ENCODE measurements at places on chromosomes 2 and 18. TPM values are rescaled to one million over a fixed set of nuclear protein-coding genes. Genes with fewer than 3 reads are reported as not detected.

Gene ACMSD
- not detected for total RNA-seq

Gene SLC4A5
- total RNA-seq = not detected

Gene ACTR3
- 384 TPM for total RNA-seq

Gene COL5A2
- 28.2 TPM for total RNA-seq

Gene EVX2
- total RNA-seq = not detected

Gene SAG
- not detected for total RNA-seq

Gene RAB3GAP1
- 43.1 TPM for total RNA-seq

Gene NFATC1
- total RNA-seq = 4.2 TPM

Gene CD8B2
- total RNA-seq = not detected
